ENCODE measurements at places on chromosomes 2 and 18.

DNA sequence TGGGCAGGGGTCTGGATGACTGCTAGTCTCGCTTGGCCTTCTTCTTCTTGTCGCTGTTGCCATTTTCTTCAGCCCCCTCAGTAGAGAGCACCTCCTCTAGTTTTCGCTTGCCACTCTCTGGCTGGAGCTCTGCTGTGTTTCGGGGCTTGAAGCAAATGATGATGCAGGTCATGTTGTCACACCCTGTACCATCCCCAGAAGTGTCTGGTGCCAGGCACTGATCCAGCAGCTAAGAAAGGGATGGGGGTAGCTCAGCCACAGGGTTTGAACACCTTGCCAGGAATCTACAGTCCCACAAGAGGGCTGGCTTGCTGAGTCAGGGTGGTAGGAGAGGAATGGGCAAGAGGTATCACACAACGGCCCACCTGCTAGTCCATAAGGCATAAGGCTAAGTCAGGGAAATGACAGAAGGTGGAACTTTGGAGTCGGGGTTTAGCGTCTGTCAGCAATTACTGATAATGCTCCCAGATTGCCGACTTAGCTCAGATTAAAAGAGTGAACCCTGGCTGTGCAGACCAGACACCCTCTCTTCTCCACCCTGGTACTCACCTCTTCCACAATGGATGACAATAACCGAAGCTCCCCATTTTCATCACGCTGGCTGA, 1.1 kb upstream of the ZNF513 start:
- no peak for DNase-seq

DNA sequence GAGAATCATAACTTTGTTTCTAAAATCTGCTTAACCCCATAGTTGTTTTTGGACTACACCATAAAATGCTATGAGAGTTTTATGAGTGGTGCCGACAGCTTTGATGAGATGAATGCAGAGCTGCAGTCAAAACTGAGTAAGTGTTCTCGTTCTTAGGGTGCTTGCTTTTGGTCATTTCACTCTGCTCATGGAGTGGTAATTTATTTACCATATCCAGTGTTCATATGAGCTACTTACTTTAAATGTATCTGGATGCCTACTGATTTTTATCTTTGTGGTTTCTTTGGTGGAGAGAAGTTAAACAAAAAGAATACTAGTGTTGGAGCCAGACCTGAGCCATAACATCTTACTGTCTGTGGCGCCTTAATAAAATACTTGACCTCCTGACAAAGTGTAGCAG, 16.4 kb downstream of the NDC80 start:
- DNase-seq = peak; percentile 28

GRCh38 chr2:203596183-203596582, 61.1 kb upstream of the RAPH1 start:
- DNase-seq = no peak

DNA sequence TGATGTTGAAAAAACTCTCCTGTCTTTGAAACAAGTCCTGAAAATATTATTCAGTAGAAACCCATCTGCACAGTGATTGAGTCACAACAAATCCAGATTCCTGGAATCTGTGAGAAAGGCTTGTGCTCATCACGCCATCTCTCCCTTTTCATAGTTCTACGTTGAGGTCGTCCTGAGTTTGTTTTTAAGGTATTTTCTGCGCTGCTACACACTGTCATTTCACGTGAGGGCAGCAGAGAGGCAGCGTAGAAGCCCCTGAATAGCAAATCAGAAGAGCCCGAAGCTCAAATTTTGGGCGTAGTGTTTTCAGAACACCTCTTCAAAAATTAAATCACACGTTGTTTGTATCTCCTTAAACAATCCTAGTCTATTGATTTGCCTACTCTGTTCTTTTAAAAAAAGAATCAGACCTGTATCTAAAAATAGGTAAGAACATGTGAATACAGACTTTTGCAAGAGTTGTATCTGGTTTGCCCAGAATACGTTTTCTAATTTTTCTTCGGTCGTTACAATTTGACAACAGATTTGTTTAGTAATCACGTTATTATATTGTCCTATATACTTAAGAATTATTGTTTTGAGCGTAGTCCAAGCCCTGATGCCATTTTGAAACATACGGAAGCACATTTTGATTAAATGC, 61.6 kb upstream of the SLC38A11 start:
- DNase-seq = peak; percentile 82

DNA sequence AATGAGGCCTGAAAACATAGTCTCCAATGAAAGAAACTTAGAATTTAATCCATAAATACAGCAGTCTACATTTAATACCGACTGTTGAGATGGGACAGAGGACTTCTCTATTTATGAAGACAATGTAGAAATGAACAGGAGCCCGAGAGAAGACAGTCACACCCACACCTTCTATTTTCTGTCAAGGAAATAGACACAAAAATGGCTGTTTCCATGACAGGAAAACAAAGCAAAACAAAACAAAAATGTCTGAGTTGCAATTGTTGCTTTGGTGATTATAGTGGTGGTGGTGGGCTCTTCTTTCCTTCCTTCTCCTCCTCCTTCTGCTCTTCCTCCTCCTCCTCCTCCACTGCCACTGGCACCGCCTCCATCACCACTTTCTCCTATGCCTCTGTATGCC, 72.3 kb upstream of the CCDC68 start:
- DNase-seq = no peak

- DNase-seq = peak; percentile 81
Measured at GRCh38 chr2:42770288-42771131, 6.6 kb upstream of the OXER1 start.

GRCh38 chr2:11227595-11227994, 72.3 kb downstream of the SLC66A3 start:
- DNase-seq = no peak
